Ovary (tissue), 10 donors: ENCODE measurements at places on chromosomes 13 and 19. TPM values are rescaled to one million over a fixed set of nuclear protein-coding genes. Genes with fewer than 3 reads are reported as not detected.
A peak's percentile ranks its signal among the peaks of the same experiment; 100 is the strongest.

DNA sequence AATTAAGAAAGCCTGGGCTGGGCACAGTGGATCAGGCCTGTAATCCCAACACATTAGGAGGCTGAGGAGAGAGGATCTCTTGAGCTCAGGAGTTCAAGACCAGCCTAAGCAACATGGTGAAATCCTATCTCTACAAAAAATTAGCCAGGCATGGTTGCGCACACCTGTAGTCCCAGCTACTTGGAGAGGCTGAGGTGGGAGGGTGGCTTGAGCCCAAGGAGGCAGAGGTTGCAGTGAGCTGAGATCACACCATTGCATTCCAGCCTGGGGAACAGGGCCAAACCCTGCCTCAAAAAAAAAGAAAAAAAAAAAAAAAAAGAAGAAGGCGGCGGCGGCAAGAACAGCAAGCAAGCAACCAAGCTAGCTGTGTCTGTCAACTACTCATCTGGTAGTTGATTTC, 26.7 kb downstream of the TSC22D1 start:
- H3K4me1 ChIP-seq: no peaks in the 10 kb centered on the region
- H3K27ac ChIP-seq: no peak overlapping the region
- H3K36me3 ChIP-seq: no peaks in the 10 kb centered on the region
- DNase-seq: no peak

- no peak overlapping the region for H3K4me3 ChIP-seq
- no peaks in the 10 kb centered on the region for H3K27me3 ChIP-seq
- DNase-seq: no peak
- no peaks in the 10 kb centered on the region for H3K36me3 ChIP-seq
Measured at GRCh38 chr13:112353856-112354255, 22.3 kb upstream of the SPACA7 start.

DNA sequence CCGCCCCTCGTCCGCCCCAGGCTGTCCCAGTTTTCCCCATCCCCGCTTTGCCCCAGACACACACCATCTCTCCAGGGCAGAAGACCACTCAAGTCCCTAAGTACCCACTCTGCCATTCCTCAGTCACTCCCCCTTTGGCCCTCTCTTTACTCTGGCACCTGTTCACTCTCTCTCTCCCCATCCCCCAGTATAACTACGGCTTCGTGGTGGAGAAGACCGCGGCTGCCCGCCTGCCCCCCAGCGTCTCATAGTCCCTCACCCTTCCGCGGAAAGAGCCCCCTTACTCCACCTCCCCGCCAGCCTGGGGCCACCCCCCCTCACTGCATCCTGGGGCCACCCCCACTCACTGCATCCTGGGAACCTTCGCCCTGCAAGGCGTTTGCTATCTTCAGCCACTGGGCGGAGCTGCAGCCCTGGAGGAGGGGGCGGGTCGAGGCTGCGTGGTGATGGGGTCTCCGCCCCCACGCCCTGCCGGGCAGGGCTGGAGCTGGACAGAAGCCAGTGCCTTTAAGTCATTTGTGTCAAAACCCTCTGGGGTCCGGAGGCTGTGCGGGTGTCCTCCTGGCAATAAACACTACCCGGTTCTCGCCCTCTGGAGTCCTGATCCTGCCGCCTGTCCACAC, 5.0 kb downstream of the MVB12A start:
- DNase-seq: peak; percentile 80
- no peak overlapping the region for H3K27ac ChIP-seq
- H3K27me3 ChIP-seq: no peaks in the 10 kb centered on the region

The CD22 gene
- total RNA-seq: 54.2 TPM

DNA sequence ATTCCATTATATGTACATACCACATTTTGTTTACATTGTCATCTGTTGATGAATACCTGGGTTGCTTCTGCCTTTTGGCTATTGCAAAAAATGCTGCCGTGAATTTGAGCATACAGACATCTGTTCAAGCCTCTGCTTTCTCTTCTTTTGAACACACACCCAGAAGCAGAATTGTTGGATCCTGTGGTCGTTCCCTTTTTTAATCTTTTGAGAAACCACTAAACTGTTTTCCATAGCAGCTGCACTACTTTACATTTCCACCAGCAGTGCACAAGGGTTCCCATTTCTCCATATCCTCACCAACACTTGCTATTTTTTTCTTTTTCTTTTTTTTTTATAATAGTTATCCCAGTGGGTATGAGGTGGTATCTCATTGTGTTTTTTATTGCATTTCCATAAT, 123.5 kb downstream of the TEX29 start:
- H3K4me3 ChIP-seq: no peak overlapping the region
- H3K27ac ChIP-seq: no peak overlapping the region
- no peaks in the 10 kb centered on the region for H3K4me1 ChIP-seq
- DNase-seq: no peak
- no peaks in the 10 kb centered on the region for H3K36me3 ChIP-seq

- peak; percentile 78 for DNase-seq
- H3K4me3 ChIP-seq: peak overlapping the region; percentile 97
- H3K27ac ChIP-seq: peak overlapping the region; percentile 96
- H3K36me3 ChIP-seq: no peaks in the 10 kb centered on the region
Measured at GRCh38 chr19:14116918-14117578, 514 bp downstream of the PRKACA start.

GRCh38 chr19:44698492-44699201, at the start of gene CEACAM16:
Gene CEACAM16 (plus strand): TSS chr19:44699151. CDS start chr19:44701457, 2,306 bp downstream.
- no peaks in the 10 kb centered on the region for H3K4me1 ChIP-seq
- DNase-seq: no peak

- DNase-seq: no peak
- no peaks in the 10 kb centered on the region for H3K36me3 ChIP-seq
- no peaks in the 10 kb centered on the region for H3K27me3 ChIP-seq
- no peak overlapping the region for H3K4me3 ChIP-seq
- peaks cover 29% of the 10 kb centered on the region for H3K4me1 ChIP-seq
Measured at GRCh38 chr13:98479496-98480003, 97.4 kb downstream of the STK24 start.

The POU2F2 gene
- total RNA-seq: 0.72 TPM

- DNase-seq: no peak
- H3K4me3 ChIP-seq: no peak overlapping the region
- H3K27me3 ChIP-seq: no peaks in the 10 kb centered on the region
Measured at GRCh38 chr13:102814025-102814607, 15.2 kb downstream of the BIVM start.

- no peak overlapping the region for H3K27ac ChIP-seq
- H3K27me3 ChIP-seq: no peaks in the 10 kb centered on the region
- no peaks in the 10 kb centered on the region for H3K36me3 ChIP-seq
Measured at GRCh38 chr13:73001971-73002370, 56.8 kb upstream of the KLF5 start.

The ELAVL3 gene
- not detected for total RNA-seq

DNA sequence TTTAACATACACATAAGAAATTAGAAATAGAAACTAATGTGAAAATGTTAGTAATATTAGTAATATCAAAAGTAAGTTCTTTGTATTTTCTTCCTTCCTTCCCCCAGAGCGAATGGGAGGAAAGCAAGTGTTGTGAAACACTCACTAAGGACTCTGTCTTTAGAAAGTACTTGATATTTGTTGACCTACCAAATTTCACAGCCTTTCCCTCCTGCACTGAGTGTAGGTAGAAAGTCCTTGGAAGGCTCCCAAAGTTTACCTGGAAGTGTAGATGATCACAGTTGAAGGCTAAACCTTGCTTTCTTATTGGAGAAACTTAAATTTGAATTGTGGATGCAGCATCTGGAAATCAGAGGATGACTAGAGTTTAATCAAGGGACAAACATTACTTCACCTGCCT, 1459.5 kb upstream of the SPRY2 start:
- H3K27ac ChIP-seq: no peak overlapping the region
- DNase-seq: no peak
- H3K36me3 ChIP-seq: no peaks in the 10 kb centered on the region
- no peaks in the 10 kb centered on the region for H3K27me3 ChIP-seq
- H3K4me3 ChIP-seq: no peak overlapping the region

The KLK14 gene
- total RNA-seq: 0.34 TPM

The ZNF829 gene
- 6.6 TPM for total RNA-seq

- no peaks in the 10 kb centered on the region for H3K27me3 ChIP-seq
- no peak for DNase-seq
- H3K4me1 ChIP-seq: no peaks in the 10 kb centered on the region
- H3K4me3 ChIP-seq: no peak overlapping the region
- H3K36me3 ChIP-seq: no peaks in the 10 kb centered on the region
Measured at GRCh38 chr19:37669450-37669914, 14.2 kb upstream of the ZFP30 start.

- H3K27me3 ChIP-seq: no peaks in the 10 kb centered on the region
- no peak for DNase-seq
- no peak overlapping the region for H3K27ac ChIP-seq
- H3K4me1 ChIP-seq: no peaks in the 10 kb centered on the region
- H3K4me3 ChIP-seq: no peak overlapping the region
- H3K36me3 ChIP-seq: no peaks in the 10 kb centered on the region
Measured at GRCh38 chr13:26247011-26247410, 6.9 kb upstream of the CDK8 start.

DNA sequence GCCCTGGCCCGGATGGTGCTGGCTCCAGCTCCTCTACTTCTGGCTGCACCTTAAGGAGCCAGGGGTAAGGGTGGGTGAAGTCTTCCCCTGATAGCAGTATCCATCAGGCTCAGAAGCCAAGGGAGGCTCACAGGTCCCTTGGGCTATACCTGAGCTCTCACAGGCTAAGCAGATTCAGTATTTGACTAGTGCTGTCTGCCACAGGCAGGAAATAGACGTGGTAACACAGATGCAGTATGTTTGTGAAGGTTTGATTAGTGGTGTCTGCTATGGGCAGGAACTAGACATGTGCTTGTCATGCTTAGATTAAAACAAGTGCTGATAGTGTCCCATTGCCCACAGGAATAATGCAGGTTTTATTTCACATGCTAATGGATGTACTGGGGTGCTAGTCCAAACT, 4.0 kb downstream of the SYT5 start:
- H3K4me3 ChIP-seq: no peak overlapping the region
- peaks cover 10% of the 10 kb centered on the region for H3K4me1 ChIP-seq
- no peaks in the 10 kb centered on the region for H3K36me3 ChIP-seq
- no peak for DNase-seq

The EID2B gene
- 6.6 TPM for total RNA-seq

The CPT1C gene
- 18.2 TPM for total RNA-seq

The LIN7B gene
- 8.5 TPM for total RNA-seq

- no peaks in the 10 kb centered on the region for H3K27me3 ChIP-seq
- H3K27ac ChIP-seq: no peak overlapping the region
- DNase-seq: no peak
- H3K4me3 ChIP-seq: no peak overlapping the region
- no peaks in the 10 kb centered on the region for H3K36me3 ChIP-seq
Measured at GRCh38 chr13:89214185-89214584, 1543.0 kb downstream of the SLITRK5 start.
